Astrocyte (in vitro differentiated cells and primary cell): ENCODE measurements at places on chromosomes 7 and 10. TPM values are rescaled to one million over a fixed set of nuclear protein-coding genes. Genes with fewer than 3 reads are reported as not detected.

DNA sequence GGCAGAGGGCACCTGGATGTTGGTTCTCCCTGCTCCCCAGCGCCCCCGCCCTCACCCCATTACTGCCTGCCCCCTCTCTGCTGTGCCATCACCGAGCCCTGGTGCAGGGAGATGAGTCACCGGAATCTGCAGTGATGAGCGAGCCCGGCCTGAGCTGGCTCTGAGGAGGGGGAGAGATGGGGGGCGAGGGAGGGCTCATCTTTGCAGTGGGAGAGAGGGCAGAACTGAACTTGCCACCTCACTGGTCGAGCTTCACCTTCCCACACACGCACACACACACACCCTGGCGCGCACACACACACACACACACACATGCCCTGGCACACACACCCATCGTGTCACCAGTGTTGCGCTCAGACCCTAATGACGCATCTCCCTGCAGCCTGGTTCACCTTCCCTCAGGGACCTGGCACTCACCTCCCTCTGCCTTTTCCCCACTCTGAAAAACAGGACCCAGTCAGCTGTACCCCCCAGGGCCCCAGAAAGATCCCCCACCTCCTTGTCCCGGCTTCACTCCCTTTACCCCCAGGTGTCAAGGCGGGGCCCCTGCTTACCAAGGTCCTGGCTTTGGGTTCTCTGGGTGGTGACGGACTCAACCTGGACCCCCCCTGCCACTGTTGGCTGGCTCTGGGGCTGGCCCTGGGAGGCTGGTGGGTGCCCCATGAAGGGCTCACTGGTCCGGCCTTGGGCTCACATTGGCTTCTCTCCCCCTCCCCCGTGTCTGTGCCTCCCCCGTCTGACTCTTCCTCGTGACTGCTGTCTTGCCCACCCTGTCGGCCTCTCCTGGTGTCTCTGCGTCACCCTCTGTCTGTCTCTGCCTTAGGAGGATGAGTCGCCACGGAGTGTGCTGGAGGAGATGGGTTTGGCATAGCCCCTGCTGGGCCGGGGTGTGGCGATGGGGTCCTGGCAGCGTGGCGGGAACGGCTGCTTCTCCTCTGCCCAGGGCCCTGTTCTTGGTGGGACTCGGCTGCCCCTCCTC, 5.4 kb downstream of the VGF start:
- H3K36me3 ChIP-seq = peaks cover 11% of the 10 kb centered on the region
- H3K4me3 ChIP-seq = no peak overlapping the region
- no peak overlapping the region for H3K27ac ChIP-seq
- H3K4me1 ChIP-seq = peaks cover 36% of the 10 kb centered on the region
- H3K27me3 ChIP-seq = peaks cover 6% of the 10 kb centered on the region

DNA sequence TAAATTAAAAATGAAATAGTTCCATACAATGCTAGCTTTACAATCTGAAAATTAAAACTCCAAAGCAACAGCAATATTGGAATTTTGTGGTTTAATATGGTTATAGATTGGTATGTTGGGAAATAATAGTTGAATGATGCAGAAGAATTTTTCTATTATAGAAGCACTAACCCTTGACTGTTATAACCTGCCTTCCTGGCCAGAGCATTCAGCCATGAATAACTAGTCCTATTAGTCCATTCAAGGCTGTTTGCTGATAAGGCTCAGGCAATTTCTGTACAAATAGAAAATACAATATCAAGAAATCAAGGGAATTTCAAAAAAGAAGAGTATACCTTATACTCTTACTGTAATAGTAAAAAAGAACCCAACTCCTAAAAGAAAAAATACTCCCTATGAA, 101.6 kb upstream of the SP4 start:
- H3K27me3 ChIP-seq = no peaks in the 10 kb centered on the region
- H3K4me3 ChIP-seq = no peak overlapping the region
- no peaks in the 10 kb centered on the region for H3K4me1 ChIP-seq
- no peak for DNase-seq
- no peak overlapping the region for H3K27ac ChIP-seq

GRCh38 chr10:104342941-104343411, 4.7 kb upstream of the ITPRIP start:
- H3K27me3 ChIP-seq = no peaks in the 10 kb centered on the region
- peak; percentile 76 for DNase-seq
- peaks cover 21% of the 10 kb centered on the region for H3K4me1 ChIP-seq

DNA sequence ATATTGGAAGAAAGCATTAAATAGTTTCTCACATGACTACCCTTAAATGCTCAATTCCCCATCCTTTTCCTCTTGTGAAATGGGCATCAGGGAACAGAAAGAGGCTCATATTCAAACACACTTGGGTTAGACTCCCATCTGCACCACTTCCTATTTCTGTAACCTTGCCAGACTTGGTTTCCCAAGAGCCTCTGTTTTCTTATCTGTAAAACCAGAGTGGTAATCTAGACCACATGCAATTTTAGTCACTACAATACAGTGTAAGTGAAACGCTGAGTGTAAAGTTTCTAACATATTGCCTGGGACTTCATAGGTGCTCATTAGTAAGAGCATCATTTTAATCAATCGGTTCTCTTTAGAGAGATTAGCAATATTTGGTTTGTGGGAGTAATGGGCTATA, 136.3 kb downstream of the SORCS1 start:
- no peaks in the 10 kb centered on the region for H3K36me3 ChIP-seq
- no peak overlapping the region for H3K4me3 ChIP-seq
- H3K4me1 ChIP-seq = no peaks in the 10 kb centered on the region
- H3K27ac ChIP-seq = no peak overlapping the region

DNA sequence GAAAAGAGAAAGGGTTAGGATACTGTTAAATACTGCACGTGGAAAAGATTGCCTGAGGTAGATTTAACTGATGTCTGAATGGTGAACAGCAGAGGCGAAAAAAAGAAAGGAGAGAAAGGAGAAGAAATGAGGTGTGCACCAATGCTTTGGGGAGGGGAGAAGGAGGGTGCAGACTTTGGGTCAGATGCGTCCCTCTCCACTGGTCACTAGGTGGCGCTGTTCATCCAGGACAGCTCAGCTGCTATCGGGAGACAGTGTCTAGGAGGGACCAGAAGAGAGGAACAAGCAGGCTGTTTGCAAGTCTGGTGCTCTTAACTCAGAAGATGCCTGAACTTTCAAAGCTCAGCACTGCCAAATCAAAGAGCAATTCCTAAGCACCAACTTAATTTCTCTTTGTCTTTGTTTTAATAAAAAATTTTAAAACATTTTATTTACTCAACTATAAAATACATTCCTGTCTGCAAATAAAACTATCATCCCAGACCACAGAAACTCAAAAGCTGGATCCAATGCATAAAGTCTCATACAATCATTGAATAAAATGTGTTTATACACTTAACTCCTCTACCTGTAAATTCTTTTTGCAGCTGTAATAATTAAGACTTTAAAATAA, 83.9 kb upstream of the PDLIM1 start:
- no peak overlapping the region for H3K4me3 ChIP-seq
- H3K27me3 ChIP-seq = peaks cover 2% of the 10 kb centered on the region
- peak; percentile 51 for DNase-seq
- H3K27ac ChIP-seq = no peak overlapping the region
- H3K4me1 ChIP-seq = no peaks in the 10 kb centered on the region
- no peaks in the 10 kb centered on the region for H3K36me3 ChIP-seq

Gene NKX1-2
- total RNA-seq = 0.07 TPM in 1 of 2 replicates, not detected in the other

DNA sequence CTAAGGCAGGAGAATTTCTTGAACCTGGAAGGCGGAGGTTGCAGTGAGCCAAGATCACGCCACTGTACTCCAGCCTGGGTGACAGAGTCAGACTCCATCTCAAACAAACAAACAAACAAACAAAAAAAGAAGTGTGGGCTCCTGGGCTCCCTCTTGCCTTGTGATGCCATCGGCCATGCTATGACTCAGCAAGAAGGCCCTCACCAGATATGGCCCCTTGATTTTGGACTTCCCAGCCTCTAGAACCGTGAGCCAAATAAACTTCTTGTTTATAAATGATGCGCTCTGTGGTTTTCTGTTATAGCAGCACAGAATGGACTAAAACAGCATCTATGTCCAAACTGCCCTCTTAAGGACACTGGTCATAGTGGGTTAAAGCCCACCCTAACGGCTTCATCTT, 29.9 kb upstream of the RHEB start:
- H3K27me3 ChIP-seq = no peaks in the 10 kb centered on the region
- H3K27ac ChIP-seq = no peak overlapping the region
- DNase-seq = no peak
- no peak overlapping the region for H3K4me3 ChIP-seq

Gene CYP2C9
- total RNA-seq = not detected in 2 replicates

DNA sequence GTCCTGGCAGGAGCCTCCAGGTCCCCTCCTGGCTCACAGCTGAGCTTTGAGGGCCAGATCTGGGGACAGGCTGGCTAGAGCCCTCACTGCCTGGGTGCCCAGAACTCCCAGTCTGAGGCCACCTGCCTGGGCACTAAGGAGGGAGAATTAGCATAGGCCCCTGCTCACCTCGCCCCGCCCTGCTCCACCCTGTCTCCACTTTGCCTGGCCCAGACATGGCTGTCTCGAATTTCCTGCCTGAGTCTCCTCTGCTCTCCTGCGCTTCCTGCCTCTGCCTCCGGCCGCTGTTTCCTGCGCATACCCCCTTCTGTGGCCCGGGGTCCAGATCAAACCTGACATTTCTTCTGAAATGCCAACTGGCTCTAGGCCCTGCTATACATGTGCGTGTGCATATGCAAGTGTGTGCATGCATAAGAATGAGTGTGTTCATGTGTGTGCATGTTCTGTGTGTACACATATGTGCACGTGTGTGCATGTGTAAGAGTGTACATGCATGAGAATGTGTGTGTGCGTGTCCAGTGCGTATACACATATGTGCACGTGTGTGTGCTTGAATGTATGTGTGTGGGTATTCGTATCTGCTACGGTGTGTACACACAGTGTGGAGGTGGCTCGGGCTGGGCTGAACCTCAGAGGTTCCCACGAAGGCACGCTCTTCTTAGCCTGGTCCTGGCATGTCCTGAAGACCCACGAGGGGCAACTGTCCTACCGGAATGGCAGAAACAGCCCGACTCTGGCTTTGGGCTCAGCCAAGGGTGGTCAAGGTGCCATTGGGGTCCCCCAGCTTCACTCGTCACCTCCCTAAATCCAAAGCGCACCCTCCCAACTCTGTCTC, 64.9 kb downstream of the MYL10 start:
- H3K4me1 ChIP-seq = no peaks in the 10 kb centered on the region
- H3K27me3 ChIP-seq = peaks cover 27% of the 10 kb centered on the region

- peaks cover 19% of the 10 kb centered on the region for H3K36me3 ChIP-seq
- no peak overlapping the region for H3K27ac ChIP-seq
- DNase-seq = no peak
- no peak overlapping the region for H3K4me3 ChIP-seq
- H3K27me3 ChIP-seq = no peaks in the 10 kb centered on the region
- no peaks in the 10 kb centered on the region for H3K4me1 ChIP-seq
These were observed 246.6 kb downstream of the ZMYND11 start for GRCh38 chr10:381805-382204.
